Hematopoietic multipotent progenitor cell treated with erythropoietin and hydrocortisone succinate and interleukin-3 and kit ligand, for 6 days (in vitro differentiated cells): ENCODE measurements at places on chromosomes 5 and 9.

DNA sequence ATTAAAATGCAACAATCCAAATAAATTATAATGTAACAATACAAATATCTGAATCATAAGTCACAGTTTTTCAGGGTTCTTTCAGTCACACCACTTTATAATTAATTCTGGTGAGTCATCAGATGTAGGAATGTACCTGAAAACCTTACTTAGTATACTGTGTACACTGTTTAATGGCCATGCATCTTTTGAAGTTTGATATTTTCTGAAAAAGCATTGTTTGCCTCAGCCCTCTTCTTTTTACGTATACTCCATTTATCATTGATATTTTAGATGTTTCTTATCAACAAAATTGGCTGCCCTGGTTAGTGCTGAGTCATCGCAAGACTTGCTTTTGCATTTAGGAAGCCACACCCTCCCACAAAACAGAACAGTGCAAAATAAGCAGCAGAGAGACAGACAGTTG is 218.6 kb downstream of the PJA2 start:
- DNase-seq: peak; percentile 84

GRCh38 chr9:16267281-16268066 is 603.0 kb downstream of the BNC2 start:
- no peak for DNase-seq

DNA sequence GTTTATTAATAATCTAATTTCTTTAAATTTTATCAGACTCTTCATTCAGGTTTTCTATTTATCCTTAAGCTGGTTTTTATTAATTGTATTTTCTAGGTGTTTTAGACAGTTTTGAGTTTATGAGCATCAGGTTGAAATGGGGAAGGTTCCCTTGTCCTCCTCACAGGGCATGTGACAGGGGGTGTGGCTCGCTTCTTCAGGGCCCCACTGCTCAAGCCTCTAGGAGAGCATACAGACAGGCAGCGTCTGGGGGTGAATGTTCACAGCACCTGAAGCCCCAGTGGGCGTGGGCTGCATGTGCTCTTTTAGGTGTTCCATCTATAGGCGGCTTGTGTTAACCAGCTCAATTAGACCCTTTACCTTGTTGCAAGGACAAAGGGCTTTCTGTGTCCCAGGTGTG is 78.2 kb upstream of the RUFY1 start:
- peak; percentile 29 for DNase-seq

DNA sequence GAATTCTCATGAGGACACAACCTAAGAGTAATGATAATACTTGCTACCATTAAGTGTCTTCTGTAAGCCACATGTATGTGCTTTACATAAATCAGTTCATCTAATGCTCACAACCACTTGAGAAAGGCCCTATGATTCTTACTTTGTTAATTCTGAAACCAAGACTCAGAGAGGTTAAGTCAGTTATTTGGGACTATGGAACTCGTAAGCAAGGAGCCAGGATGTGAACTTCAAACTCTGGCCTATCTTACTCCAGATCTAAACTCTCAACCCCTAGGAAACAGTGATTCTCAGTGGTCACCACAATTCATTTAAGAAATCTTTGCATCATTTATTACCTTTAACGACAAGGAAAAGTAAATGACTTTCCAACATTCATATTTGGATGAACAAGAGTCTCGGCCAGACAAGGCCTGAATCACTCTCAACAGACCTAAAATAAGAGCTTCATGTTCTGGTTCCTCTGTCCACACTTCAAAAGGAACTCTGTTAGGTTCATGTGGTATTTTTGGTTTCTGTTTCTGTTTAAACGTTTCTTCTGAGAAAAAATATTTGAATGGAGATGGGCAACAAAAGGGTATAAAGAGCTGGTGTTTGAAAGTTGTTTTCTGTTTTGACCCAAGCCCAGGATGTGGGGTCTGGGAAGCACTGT is 104.8 kb downstream of the LPAR1 start:
- no peak for DNase-seq

DNA sequence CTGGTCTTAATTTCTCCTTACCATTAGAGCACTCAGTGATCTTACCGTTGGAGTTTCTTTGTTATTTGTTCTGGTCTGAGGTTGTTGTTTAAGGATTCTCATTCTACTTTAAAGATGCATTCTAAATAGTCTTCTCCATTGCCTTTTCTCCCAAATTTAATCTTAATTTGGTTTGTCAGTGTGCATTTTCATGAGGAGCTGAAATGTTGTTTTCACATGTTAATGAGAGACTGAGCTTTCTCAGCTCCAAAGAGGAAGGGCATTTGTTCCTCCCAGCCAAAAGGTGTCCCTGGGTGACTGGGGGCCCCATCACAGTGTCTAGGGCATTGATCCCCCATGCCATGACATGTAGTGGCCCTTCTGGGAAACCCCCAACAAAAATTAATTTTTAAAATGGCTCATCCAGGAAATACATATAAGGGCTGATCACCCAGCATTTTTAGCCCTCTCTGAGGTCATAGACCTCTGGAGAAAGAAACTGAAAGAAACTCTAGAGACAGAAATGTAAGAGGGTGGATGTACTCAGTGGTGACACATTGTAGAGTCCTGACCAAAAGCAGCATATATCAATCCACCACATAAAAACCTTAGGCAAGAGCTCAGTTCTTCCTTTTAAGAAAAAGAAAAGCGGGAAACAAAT is 240.4 kb upstream of the RAI14 start:
- no peak for DNase-seq

DNA sequence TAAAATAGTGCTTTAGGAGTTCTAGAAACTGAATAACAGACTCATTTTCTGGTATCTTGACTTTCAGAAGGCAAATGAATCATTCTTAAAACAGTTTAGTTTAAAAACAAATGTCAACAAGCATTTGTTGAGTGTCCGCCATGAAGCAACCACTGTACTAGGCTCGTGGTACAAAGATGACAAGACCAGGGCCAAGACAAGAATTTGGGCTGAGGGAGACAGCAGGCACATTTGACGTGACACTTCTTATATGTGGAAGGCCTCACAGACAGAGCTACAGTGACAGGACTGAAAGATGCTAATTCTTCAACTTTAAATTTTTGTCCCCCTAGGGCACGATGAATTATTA is 14.4 kb upstream of the ZNF131 start:
- DNase-seq: no peak

- DNase-seq: no peak
Observed at GRCh38 chr5:67243349-67243748, 46.8 kb upstream of the CD180 start.

GRCh38 chr5:127844581-127845021 is 141.4 kb downstream of the CCDC192 start:
- no peak for DNase-seq

- DNase-seq: peak; percentile 30
Observed at GRCh38 chr5:91390268-91390667, 7.2 kb upstream of the ARRDC3 start.

DNA sequence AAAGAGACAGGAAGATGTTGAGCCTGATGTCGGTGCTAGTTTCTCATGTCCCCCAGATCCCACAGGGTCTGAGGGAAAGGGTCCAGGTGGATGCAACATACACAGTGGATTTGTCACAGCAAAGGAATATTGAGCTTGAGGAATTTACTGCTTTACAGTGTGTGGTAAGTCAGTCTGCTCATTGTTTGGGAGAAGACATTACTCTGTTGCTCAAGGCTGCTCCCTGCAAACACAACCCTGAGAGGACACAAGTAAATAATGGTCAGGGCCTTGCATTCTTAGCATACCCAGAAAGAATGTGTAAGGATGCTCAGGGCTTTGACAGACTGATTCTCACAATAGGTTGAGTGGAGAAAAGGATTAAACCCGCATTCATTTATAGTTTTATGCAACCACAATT is 7.3 kb upstream of the MAN2A1 start:
- no peak for DNase-seq

- peak; percentile 18 for DNase-seq
Observed at GRCh38 chr5:108924457-108924961, 176.8 kb downstream of the FER start.

- DNase-seq: no peak
Observed at GRCh38 chr5:32277798-32278197, 34.9 kb downstream of the MTMR12 start.

GRCh38 chr5:31733371-31733770 is 94.4 kb downstream of the PDZD2 start:
- no peak for DNase-seq

GRCh38 chr5:81755320-81755719 is 4.4 kb upstream of the SSBP2 start:
- DNase-seq: no peak

- no peak for DNase-seq
Observed at GRCh38 chr5:176820937-176821336, 10.6 kb downstream of the UNC5A start.
